Effector CD8-positive, alpha-beta T cell (primary cell): ENCODE measurements at places on chromosomes 16 and 17.

GRCh38 chr16:23549938-23550337 lies 7.2 kb downstream of the EARS2 start:
- DNase-seq: no peak

DNA sequence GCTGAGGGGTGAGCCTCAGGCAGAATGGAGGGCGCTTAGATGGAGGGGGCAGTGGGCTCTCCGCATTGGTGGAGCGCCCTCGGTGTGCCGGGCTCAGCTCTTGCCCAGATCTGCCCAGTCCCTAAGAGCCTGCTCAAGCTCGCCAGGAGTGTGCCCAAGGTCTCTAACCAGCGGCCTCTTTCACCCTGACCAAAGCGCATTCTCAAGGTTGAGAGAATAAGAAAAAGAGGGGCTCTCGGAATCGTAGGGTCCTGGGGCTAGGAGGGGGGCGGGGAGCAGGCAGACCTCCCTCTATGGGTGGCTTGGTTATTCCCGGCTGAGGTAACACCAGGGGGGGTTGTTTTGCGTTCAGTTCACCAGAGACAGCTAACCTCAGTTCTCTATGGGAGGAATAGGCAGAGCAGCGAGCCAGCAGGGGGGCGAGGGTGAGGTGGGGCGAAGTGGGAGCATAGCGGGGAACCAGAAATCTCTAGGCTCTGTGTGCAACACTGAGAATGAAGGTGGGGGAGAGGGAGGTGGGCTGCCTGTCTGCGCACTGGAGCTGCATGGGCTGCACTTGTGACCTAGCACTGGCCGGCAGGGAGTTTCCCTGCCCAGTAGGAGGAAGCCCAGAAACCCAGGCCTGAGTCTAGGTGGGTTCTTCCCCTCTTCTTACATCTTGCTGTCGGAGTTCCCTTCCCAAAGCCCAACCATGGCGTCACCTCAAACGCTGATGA lies 3.0 kb downstream of the TMEM132E start:
- no peak for DNase-seq

DNA sequence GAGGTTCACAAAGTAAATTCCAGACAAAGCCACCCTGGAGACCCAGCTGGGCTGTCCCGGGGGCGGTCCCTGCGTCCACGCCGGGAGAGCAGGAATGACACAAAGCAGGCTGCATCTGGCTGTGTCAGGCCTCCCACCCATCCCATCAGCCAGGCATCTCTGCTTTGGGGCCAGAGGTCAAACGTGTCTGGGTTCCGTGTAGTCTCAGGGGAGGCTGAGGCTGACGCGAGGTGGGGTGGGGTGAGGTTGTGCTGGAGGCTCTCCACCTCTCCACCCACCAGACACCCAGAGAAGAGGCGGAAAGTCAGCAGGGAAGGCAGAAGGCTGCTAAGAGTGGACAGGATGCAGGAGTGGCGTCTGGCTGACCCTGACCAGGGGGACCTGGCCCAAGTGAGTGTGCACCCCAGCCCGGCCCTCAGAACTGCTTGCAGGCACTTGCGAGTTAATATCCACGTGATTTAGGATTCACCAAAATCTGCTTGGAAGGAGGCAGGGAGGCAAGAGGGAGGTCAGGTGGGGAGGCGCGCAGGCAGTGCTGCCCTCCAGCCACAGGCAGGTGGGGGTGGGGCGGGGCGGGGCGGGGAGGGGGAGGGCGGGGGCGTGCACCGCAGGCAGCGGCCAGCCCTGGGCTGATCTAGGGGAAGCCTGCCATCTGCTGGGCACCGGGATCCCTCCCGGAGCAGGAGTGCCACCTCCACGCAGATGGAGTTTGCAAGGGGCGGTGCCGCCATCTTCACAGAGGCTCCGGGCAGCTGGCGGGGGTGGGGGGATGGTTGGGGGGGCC lies 44.3 kb downstream of the TBC1D16 start:
- peak; percentile 68 for DNase-seq

DNA sequence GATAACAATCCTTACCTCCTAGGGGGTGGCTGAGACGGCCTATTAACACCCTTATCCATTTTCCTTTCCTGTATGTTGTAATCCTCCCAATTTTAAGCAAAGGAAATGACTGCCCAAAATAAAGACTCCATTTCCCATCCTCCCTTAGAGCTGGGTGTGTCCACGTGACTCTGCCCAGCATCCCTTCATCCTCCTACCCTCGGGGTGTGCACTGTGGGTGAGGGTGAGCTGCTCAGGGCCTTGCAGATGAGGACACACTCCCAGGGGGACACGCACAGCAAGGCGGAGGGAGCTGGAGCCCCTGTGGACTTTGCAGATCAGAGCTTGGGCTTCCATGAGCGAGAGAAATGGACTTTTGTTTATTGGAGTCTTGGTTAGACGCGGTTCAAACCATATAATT lies 186.8 kb downstream of the IRF8 start:
- no peak for DNase-seq

DNA sequence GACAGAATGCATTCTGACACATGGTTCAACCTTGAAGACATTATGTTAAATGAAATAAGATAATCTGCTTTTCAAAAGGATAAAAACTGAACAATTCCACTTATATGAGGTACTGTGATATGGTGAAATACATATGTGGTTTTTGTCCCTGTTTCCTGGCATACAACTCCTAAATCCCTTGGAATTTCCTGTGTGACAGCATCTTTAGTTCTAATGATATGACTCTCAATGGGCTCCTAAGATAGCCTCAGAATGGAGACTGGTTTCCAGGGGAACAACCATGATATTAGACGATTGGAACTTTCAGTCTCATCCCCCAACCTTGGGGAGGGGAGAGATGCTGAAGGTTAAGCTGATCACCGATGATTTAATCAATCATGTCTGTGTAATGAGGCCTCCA lies 37.7 kb upstream of the PHLPP2 start:
- DNase-seq: no peak

DNA sequence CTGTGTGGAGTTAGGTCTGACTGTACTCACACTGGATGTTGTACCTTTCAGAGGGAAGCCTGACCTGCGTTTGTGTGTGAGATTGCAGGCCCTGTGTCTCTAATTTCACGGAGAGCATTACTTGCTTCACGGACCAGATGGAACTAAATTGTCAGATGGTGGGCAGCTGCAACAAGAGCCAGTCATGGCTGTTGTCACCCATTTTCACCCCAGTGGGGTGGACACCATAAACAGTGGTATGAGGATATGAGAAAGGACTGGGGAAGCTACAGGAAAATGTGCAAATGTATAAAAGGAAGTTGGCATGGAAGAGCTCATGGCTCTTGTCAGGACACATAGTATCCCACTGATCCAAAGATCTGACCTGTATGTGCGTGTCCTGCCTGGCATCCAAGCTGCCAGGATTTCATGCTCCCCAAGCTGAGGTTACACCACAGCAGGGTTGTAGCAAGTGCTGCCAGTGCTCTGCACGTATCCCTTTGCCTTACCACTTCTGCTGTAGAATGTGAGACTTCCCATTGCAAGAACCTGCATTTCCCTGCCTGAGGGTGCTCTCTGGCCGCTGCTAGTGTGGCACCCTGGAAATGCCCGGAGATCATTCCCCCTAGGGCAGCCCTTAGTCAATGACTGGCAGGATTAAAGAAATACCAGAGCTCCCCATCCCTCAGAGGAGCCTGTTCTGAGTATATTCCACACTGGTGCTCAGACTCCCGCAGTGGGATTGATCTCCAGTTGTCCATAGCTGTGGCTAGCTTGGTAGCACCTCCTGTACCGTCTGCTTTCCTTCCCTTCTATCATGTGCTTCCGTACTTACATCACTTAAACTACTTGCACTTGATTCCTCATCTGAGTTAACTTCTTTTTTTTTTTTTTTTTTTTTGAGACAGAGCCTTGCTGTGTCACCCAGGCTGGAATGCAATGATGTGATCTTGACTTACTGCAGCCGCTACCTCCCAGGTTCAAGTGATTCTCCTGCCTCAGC lies 70.4 kb upstream of the TANC2 start:
- no peak for DNase-seq

DNA sequence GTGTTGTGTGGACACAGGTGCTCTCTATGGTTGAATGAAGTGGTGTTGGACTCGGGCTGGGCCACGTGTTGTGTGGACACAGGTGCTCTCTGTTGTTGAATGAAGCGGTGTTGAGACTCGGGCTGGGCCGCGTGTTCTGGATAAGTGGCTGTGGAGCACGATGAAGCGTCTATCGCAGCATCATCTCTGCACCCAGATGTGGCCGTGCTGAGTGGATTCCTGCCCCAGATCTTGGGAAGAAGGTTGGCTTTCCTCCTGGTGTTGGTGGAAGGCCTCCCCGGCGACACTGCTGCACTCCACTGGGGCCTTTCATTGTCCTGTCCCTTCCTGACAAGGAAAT lies 69.1 kb downstream of the RPTOR start:
- DNase-seq: no peak

DNA sequence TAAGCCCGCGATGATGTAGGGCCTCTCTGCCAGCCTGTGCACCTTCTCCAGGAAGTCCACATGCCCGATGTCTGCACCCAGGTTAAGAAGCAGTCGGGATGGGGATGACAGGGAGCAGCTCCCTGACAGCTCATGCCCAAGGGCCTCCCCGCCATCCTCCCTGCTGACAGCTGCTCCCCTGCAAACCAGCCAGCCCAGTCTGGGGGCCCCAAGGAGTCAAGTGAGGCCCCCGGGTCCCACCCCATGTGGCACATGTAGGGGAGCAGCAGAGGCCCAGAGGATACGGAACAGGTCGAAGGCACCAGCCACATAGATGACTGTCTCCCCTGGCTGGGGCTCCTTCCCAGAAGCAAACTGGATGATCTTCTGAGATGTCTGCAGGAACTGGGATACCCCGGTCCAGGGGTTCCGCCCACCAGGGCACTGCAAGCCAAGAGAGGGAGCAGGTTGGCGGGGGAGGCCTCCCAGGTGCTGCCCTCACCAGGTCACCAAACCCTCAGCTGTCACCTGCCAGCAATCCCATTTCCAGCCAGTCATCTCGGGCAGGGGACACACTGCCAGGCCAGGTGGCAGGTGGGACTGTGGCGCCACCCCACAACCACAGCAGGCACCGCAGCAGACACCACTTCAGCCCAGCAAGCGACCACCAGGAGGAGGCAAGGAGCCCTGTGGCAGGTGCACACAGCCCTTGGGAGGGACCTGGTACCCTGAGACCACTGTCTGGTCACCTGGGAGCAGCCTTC lies 4.6 kb downstream of the PCYT2 start:
- DNase-seq: no peak

- no peak for DNase-seq
Measured at GRCh38 chr17:71180801-71181385, 939.9 kb upstream of the SOX9 start.

- no peak for DNase-seq
Measured at GRCh38 chr17:67659028-67659427, 58.7 kb upstream of the NOL11 start.

- no peak for DNase-seq
Measured at GRCh38 chr17:4559966-4560365, 411 bp downstream of the GGT6 start.

GRCh38 chr16:53872248-53873221 lies 168.6 kb downstream of the FTO start:
- no peak for DNase-seq

DNA sequence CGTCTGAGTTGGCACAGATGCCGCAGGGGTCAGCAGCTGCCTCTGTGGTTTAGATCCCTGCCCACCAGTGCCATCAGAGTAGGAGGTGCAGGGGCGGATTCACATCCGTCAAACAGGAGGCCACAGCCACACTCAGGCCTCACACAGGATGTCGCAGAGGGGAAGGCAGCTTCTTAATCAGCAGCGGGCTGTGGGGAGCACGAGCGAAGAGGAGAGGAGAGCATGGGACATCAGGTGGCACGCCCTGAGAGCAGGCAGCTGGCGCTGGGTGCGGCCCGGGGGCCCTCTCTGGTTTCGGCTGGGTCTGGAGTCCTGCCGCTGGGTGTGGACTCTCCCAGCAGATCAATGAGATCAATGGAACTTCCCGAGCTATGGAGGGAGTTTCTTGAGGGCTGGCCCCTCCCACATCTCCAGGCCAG lies 9.6 kb downstream of the LLGL2 start:
- no peak for DNase-seq

GRCh38 chr16:695355-696089 lies 5.3 kb upstream of the WDR24 start:
- peak; percentile 39 for DNase-seq

GRCh38 chr16:48492133-48492532 lies 106.9 kb upstream of the SIAH1 start:
- DNase-seq: no peak

DNA sequence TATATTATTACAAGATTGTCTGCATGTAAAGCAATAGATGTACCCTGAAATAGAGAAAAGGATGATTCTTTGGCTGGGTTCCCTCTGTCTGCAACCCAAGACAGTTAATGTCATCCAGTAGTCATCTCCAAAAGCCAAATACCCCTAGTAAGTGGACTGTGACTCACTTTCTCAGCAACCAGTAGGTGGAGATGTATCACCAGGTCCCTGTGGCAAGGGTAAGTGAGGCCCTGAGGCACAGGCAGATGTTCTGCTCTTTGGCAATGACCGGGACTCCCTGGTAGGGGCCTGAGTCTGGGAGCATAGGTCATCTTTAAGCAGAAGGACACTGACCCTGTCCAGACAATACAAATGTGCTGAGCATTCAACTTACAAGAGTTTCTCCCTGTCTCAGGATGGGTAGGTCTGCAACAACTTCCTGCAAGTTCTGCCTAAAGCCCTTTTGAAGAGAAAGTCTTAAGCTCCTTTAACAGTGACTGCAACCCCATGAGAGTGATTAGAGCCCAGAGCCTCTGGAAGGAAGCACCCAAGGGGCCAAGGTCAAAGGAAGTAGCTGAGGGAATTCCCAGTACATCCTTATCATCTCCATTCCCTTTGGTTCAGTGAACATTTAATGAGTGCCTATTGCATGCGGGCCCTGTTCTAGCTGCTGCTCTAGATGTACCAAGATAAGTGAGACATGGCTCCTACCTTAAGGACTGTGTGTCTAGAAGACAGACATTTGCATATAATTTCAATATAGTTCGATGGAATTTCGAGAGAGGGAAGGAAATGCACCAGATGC lies 31.9 kb downstream of the PMP22 start:
- no peak for DNase-seq

- peak; percentile 33 for DNase-seq
Measured at GRCh38 chr16:68447653-68448359, 502 bp downstream of the SMPD3 start.

- no peak for DNase-seq
Measured at GRCh38 chr16:264440-264951, 11.2 kb downstream of the RGS11 start.

DNA sequence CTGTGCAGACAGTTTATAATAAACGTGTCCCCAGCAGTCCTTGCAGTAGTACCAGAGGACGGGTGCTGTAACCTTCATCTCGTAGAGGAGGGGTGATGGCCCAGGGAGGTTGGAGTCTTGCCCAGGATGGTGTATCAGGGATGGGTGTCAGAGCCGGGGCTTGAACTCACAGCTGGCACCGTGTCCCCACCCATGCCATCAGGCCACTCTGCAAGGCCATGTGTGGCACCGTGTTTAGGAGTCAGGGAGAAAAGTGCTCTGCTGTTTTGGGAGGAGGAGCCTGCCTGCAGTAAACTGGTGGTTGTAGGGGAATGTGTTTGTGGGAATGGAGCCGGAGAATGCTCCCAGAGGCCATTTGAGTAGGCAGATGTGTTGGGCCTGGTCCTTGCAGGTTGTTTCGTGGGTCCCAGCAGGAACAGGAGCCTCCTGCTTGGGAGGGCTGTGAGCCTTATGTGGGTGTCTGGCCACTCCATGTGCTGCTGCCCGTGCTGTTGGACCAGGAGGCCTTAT lies 1.7 kb downstream of the ADORA2B start:
- no peak for DNase-seq
